PC-9 (cell line): ENCODE measurements at places on chromosomes 2 and 18. TPM values are rescaled to one million over a fixed set of nuclear protein-coding genes. Genes with fewer than 3 reads are reported as not detected.

The POLR1A gene
- total RNA-seq = 23.1 and 29.7 TPM in 2 replicates

The NEDD4L gene
- 57.4 and 58.9 TPM in 2 replicates for total RNA-seq

The ZFAND2B gene
- 24.6 and 39.4 TPM in 2 replicates for total RNA-seq

The HNMT gene
- 16.6 TPM in 2 replicates for total RNA-seq

The EMILIN2 gene
- 0.07 TPM in 1 of 2 replicates, not detected in the other for total RNA-seq

The MRPL33 gene
- total RNA-seq = 81.9 and 86.3 TPM in 2 replicates

The GPR155 gene
- total RNA-seq = 0.18 and 0.79 TPM in 2 replicates

The HOXD3 gene
- not detected in 2 replicates for total RNA-seq

DNA sequence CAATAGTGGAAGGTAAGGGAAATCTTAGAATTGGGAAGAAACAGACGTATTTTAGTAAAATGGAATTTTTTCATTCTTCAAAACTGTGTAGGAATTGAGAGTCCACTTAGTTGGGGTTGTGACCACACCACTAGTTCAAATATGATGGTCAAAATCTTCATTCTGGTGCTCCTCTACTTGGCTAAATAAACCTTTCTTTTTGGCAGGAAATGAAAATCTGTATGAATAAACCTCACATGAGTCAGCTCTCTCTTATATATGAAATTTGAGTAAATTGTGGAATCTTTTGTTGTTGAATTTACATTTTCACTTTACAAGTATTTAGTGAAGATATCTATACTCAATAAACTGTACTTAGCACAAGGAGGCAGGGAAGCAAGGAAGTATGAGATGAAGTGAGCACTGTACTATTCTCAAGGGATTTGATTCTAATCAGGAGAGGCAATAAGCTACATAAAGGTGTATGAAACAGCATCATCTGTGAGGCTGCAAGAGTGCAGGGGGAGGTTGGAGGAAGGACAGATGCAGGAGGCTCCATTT, 20.5 kb downstream of the IL18R1 start:
- DNase-seq = no peak

DNA sequence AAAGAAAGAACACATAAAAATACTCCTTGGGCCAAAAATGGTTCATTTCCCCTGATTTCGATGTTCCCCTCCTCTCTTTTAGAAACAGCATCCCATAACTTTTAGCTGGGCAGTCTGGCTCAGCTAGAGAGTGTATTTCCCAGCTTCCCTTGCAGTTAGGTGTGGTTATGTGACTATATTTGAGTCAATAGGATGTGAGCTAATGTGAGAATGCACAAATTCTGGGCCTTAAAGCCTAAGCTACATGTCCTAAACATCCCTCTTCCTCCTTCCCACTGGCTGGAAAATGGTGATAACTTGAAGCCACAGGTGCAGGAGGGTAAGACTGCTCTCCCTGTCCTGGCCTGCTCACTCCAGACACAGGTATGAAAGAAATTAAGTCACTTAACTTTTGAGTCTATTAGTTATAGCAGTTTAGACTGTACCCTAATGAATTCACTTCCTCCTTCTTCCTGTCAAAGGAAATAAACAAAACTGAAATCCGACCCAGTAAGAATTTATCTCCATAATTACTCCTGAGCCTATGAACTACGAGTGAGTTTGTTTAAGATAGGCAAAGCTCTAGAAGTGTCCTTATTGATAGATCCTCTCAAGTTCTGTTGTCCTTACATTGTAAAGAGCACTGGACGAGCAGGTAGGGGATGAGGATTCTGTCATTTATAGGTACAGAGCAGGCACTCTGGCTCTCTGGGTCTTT, 177.6 kb downstream of the MTX2 start:
- DNase-seq = no peak

- no peak for DNase-seq
These were observed 142.6 kb downstream of the MYT1L start for GRCh38 chr2:2188344-2188920.

DNA sequence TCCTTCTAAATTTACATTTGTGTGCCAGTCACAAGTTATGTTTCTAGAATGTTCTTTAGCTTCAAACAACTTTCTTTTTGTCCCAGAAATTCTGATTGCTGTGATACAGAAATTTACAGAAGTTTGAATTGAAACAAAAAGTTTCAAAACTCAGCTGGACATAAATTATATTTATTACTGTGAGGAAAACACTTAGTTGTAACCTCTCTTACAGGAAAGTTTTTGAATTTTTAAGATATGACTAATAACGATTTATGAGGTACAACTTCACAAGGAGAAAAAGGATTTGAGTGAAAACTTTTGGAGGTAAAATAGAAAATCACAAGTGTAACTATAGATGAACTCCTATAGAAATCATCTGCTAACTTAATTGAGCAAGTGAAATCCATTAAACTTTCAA, 205.3 kb downstream of the TMEM247 start:
- no peak for DNase-seq

GRCh38 chr2:111983478-111984212, 71.4 kb upstream of the TMEM87B start:
- DNase-seq = peak; percentile 70

GRCh38 chr2:136116151-136116812, 1.7 kb downstream of the CXCR4 start:
- no peak for DNase-seq

- DNase-seq = no peak
These were observed 474.2 kb upstream of the MYT1L start for GRCh38 chr2:2805263-2805662.

GRCh38 chr2:56128235-56128634, 55.6 kb upstream of the CCDC85A start:
- no peak for DNase-seq

DNA sequence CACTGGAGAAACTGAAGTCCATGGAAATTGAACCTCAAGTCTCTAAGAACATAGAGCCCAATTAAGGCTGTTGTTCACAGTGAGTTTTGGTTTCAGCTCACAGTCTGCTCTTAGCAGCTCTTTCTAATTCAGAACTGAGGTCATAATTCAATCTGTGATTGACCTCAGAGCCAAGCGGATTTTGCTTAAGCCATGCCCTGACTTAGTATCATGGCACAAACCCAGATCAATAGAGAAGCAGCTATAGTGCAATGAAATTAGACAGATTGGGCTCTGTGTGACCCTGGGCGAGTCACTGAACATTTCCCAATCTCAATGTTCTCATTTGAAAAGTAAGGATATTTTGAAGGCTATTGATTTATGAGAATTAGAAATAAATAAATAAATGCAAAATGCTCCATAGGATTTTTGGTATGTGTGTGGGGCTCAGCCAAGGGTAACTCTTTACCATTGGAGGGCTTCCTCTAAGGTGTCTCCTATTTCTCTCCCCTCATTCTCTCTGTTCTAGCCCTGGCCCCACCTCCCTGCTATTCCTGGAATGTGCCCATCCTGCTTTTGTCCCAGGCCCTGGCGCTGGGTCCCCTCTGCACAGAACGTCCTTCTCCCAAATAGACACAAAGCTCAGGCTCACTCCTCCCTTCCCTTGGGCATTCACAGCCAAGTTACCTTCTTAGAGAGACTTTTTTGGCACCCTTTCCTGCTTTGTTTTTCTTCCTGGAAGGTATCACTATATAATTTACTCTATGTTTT, 239.6 kb downstream of the LPIN1 start:
- no peak for DNase-seq

DNA sequence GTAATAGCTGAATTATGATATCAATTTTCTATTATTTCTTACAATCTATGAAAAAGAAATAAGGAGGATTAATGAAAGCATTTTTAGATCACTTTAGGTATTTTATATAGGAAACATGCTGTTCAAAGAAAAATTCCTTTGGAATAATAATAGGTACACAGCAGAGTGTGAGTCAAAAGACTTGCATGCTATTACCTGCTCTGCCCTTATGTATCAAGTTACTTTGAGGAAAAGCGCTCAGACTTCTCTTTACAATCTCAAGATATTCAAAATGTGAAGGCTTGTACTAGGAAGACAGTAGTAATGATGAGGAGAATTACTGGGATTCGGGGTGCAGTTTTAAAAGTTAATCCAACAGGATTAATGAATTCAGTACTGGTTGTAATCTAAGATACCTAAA, 29.1 kb upstream of the RNU4ATAC start:
- DNase-seq = no peak

DNA sequence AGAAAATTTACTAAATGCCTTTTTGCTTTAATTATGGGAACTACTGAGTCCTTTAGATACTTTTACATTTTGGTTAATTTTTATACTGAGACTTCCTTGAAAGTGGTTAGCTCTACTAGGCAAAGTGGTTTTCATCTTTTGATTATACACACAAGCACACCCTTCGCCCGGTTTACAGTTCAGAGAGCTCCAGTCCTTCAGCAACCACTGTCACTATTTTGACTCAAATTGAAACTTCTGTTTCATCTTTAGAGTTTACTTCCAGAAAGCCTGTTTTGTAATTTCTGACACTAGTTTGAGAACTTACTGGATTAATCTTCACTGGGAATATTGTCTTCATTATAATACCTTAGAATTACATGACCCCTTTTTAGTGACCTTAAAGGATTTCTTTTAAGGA, 140.3 kb upstream of the FOSL2 start:
- no peak for DNase-seq

GRCh38 chr2:74474899-74475298, 2.4 kb upstream of the MRPL53 start:
- DNase-seq = no peak

- DNase-seq = no peak
These were observed 28.7 kb upstream of the CCDC150 start for GRCh38 chr2:196610796-196611195.

DNA sequence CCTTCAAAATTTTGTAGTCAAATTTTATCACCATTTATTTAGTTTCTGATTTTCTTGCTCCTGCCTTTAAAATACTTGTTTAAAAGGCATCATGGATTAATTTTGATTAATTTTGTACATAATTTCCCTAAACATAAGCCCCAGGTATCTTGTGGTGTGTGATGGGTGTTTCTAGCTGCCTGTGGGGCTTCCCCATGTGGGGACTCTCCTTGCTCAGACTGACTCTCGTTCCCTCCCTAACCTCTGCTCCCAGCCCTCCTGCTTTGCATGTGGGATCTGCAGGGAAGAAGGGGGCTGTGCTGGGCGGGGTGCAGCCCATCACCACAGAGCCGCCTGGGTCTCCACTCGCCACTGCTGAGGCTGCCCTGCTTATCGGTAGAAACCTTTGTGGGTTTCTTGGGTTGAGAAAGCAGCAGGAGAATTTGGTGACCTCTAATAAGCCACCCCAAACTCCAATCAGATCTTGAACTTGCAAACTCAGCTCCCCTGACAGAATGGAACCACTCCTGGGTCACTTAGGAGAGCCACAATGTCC, 72.5 kb downstream of the MRPS9 start:
- DNase-seq = no peak

DNA sequence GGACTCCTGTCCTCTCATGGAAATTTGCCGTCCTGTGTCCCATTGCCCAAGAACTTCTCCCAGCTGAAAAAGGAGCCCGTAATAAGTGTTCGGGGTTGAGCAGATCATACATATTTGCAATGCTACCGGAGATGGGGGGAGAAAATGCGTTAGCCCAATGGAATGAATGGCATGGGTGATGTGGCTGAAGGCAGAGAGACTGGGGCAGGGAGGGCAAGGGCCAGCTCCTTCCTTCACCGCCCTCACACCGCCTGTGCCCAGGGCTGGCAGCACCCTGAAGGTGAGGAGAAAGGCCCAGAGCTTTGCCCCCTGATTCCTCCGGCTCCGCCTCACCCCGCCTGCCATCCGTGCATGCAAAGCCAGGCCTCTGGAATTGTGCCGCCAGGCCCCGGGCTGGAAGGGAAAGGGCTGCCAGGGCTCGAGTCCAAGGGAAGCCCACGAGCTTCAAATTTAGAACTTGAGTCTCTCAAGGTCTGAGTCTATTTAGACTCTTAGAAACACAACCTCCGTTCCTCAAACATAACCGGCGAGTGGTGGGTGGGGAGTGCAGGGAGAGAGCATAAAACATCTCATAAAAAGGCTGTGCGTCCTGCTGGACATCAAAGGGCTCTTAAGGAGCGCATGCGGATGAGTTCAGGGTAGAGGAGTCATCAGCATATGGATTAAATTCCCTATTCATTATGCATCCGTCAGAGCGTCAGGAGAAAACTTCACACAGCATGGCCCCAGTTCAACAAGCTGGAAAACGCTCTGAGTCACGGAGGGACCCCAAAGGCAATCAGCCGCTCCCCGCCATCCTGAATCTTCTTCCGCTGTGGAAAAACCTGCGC, 121.7 kb upstream of the GLI2 start:
- DNase-seq = peak; percentile 69

GRCh38 chr2:47057687-47058002, 97.5 kb downstream of the STPG4 start:
- no peak for DNase-seq

DNA sequence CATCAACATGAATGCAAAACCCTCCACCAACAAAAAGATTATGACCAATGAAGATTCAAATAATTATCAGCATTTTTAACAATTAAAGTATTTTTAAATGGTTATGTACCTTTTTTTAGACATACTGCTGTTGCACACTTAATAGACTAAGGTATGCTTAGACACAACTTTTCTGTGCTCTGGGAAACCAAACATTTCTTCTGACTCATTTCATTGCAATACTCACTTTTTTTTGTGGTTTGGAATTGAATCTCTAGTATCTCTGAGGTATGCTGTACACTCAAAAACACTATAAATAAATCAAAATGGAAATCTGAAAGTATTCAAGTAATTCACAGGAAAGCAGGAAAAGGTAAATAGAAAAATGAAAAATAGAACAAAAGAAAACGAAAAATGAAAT, 247.9 kb upstream of the POU3F3 start:
- DNase-seq = no peak
